Dermis microvascular lymphatic vessel endothelial cell (primary cell): ENCODE measurements at places on chromosomes 7 and 10. TPM values are rescaled to one million over a fixed set of nuclear protein-coding genes. Genes with fewer than 3 reads are reported as not detected.

ARID5B gene
- total RNA-seq = 9.4 and 11.6 TPM in 2 replicates

MOGAT3 gene
- not detected in 2 replicates for total RNA-seq

MET gene
- 36.8 and 43.0 TPM in 2 replicates for total RNA-seq

HECW1 gene
- total RNA-seq = not detected in 2 replicates

TET1 gene
- total RNA-seq = 0.39 and 0.89 TPM in 2 replicates

ANKRD2 gene
- total RNA-seq = 0.13 and 0.26 TPM in 2 replicates

PIP gene
- total RNA-seq = not detected in 2 replicates

C1GALT1 gene
- total RNA-seq = 8.6 and 10.1 TPM in 2 replicates

PDE6C gene
- total RNA-seq = not detected in 2 replicates

RAB18 gene
- 31.3 and 38.7 TPM in 2 replicates for total RNA-seq

HHEX gene
- 36.8 and 62.8 TPM in 2 replicates for total RNA-seq

RARRES2 gene
- total RNA-seq = 0.51 and 1.8 TPM in 2 replicates

KLF6 gene
- total RNA-seq = 86.0 and 123 TPM in 2 replicates

CEP41 gene
- total RNA-seq = 3.3 TPM in 2 replicates

HOXA7 gene
- 1.0 and 2.0 TPM in 2 replicates for total RNA-seq

OR2A5 gene
- total RNA-seq = not detected in 2 replicates

CRPPA gene
- 1.2 and 1.8 TPM in 2 replicates for total RNA-seq

CEP55 gene
- 11.6 and 37.1 TPM in 2 replicates for total RNA-seq

RGR gene
- total RNA-seq = not detected in 2 replicates

EBLN1 gene
- total RNA-seq = not detected in 2 replicates

TRIM50 gene
- not detected in 2 replicates for total RNA-seq
